ENCODE measurements at places on chromosomes 4 and X. TPM values are rescaled to one million over a fixed set of nuclear protein-coding genes. Genes with fewer than 3 reads are reported as not detected.

LARP7 gene
- 68.7 TPM for total RNA-seq

DNA sequence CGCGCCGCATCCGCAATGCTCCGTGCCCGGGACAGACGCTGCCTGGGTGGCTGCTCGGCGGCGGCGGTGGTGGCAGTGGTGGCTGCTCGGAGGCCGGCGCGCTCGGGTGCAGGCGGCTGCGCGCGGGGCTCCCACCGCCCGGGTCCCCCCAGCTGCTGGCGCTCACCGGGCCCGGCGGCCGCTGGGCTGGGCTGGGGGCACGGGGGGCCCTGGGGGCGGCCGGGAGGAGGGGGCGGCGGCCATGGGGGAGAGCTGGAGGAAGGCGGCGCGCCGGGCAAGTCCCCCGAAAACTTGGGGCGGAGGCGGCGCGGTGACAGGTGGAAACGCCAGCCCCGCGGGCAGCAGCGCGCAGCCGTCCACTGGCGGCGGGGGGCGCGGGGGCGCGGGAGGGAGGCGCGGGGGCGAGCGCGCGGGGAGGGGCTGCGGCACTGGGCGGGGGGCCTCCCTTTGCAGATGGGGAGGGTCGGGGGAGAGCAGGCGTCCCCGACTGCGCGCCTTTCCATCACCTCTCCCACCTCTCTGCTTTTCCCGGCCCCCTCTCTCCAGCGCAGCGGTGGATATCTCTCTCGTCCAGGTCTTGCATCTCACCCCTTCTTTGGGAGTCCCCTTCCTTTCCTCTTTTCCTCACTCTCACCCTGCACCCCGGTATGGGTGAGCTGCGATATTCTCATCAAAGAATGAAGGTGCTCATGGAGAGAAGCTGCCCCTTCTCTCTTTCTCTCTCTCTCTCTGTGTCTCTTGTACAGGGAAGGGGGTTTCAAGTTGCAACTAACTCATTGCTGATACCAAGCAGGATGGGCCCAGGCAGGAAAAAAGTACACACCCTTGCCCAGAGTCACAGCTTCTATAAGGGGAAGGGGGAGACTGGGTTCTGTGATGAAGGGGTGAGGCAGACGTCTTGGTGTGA is 83.7 kb upstream of the DHRSX start:
- H3K4me1 ChIP-seq: peaks cover 6% of the 10 kb centered on the region
- no peak overlapping the region for H3K4me3 ChIP-seq
- H3K36me3 ChIP-seq: no peaks in the 10 kb centered on the region
- H3K27me3 ChIP-seq: peaks cover 13% of the 10 kb centered on the region

- H3K36me3 ChIP-seq: no peaks in the 10 kb centered on the region
- no peak for DNase-seq
- no peak overlapping the region for H3K27ac ChIP-seq
- H3K4me3 ChIP-seq: no peak overlapping the region
- H3K27me3 ChIP-seq: no peaks in the 10 kb centered on the region
These were observed 1310.8 kb upstream of the AGA start for GRCh38 chr4:178752954-178753525.

GRCh38 chr4:69124941-69125340 is 28.7 kb downstream of the UGT2B7 start:
- H3K4me1 ChIP-seq: no peaks in the 10 kb centered on the region
- H3K27me3 ChIP-seq: no peaks in the 10 kb centered on the region
- no peak overlapping the region for H3K4me3 ChIP-seq
- DNase-seq: no peak
